Activated naive CD8-positive, alpha-beta T cell treated with anti-CD3 and anti-CD28 coated beads, Interleukin-2, amount 10 ng/mL, durations not matched to agents 7 days and 5 days (primary cell): ENCODE measurements at places on chromosomes 6 and 20.
A peak's percentile ranks its signal among the peaks of the same experiment; 100 is the strongest.

GRCh38 chr6:101013612-101014195 lies 132.6 kb upstream of the ASCC3 start:
- no peak for DNase-seq

DNA sequence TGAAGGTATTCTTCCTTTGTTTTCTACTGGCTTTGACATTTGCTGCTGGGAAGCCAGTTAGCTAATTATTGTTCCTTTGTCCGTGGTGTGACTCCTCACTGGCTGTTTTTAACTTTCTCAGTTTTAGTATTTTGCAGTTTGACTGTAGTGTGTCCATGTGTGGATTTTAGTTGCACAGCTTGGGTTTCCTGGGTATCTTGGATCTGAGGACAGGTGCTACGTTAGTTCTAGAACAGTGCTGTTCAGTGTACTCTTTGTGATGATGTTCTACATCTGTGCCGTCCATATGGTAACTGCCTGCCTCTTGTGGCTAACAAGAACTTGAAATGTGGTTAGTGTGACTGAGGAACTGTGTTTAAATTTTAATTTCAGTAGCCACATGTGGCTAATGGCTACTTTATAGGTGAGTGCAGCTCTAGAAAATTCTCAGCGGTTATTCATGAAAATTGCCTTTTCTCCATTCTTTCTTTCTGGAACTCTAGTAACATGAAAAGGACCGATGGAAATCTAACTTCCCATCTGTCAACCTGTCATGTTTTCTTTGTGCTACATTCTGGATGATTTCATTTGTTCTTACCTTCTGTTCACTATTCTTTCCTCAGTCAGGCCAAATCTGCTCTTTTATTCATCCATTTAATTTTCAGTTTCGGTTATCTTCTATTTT lies 7.4 kb downstream of the SNX9 start:
- no peak for DNase-seq

DNA sequence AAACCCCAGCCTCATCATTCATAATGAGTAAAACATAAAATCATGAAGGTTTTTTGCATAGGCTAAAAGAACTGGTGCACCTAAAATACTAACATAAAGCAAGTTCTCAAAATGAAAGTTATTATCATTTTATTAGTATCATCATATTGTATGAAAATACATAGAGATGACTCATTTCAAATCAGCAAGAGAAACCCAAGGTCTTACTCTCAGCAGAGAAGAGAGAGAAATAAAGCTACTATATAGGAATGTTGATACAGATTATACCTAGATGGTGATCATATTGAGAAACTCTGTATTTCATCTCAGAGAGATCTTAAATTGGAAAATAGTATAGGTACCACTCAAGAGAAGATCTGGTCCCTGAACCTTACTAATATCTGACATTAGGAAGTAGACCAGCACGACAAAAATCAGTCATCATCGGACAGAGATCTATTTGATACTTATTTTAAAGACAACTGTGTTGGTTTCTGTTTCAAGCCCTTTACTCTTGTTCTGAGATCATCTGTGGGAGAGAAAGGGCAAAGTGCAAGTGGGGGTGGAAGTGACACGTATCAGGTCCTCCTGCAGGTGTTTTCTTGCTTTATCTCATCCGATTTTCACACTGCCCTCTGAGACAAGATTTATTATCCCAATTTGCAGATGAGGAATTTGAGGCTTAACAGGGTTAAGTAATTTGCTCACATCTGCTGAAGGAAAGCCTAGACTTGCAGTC lies 532.3 kb downstream of the MAFB start:
- DNase-seq = no peak

DNA sequence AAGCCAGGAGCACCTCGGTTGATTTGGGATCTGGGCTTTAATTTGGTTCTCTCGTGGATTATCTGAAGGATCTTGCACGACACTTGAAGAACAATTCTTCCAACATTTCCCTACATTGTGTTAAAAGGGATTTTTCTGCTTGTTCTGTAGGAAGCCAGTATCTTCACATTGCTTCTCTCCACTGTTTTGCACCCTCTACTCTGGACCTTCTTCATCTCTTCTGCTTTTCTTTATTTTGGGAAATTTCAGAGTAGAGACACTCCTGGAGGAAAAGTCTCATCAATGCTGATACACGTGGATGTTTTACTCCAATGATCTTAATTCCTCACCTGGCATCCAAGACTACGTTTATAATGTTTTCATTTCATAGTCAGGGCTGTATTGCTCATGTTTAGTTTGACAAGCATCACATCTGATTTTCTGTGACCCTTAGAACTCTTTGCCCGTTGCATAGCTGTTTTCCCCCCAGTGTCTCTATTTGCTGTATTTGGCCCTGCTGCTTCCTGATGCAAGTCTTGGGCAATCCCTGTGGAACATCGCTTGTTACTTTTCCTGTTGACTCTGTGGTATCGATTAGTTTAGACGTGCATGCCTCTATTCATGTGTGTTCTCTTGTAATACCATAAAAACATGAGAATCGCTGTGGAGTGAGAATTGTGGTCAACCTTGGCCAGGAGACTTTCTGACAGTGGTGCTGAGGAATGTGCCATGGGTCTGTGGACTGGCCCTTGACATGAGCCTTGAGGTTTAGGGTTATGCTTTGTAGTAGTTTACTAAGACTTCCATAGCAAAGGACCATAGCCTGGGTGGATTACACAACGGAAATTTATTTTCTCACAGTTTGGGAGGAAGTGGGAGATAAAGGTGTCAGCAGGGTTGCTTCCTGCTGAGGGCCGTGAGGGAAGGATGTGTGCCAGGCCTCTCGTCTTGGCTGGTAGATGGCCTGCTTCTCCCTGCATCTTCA lies 12.5 kb downstream of the PLCB1 start:
- no peak for DNase-seq

DNA sequence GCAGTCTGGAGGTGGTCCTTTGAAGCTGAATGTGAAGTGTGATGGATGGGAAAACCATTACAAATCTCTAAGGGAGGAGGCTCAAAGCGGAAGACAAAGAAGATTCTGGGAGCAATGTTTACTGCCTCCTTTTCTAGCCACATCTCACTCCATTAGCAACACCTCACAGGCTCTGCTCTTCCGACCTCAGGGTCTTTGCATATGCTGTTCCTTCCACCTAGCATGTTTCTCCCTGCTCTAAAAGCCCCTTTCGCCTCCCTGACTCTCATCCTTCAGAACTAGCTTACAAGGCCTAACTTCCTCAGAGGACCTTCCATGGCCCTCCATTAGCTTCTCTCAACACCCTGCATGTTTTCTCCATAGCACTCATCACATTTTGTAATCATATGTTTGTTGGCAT lies 4.6 kb upstream of the TCP11 start:
- DNase-seq = no peak

GRCh38 chr6:145801021-145801420 lies 13.6 kb downstream of the FBXO30 start:
- DNase-seq = no peak

- DNase-seq = no peak
Observed at GRCh38 chr6:21176197-21176596, 417.4 kb upstream of the SOX4 start.

- DNase-seq = no peak
Observed at GRCh38 chr6:122838060-122838780, 49.2 kb downstream of the SMPDL3A start.

- DNase-seq = no peak
Observed at GRCh38 chr6:142809947-142810346, 135.0 kb downstream of the HIVEP2 start.

GRCh38 chr20:50815162-50815989 lies 20.5 kb downstream of the BCAS4 start:
- DNase-seq = no peak

DNA sequence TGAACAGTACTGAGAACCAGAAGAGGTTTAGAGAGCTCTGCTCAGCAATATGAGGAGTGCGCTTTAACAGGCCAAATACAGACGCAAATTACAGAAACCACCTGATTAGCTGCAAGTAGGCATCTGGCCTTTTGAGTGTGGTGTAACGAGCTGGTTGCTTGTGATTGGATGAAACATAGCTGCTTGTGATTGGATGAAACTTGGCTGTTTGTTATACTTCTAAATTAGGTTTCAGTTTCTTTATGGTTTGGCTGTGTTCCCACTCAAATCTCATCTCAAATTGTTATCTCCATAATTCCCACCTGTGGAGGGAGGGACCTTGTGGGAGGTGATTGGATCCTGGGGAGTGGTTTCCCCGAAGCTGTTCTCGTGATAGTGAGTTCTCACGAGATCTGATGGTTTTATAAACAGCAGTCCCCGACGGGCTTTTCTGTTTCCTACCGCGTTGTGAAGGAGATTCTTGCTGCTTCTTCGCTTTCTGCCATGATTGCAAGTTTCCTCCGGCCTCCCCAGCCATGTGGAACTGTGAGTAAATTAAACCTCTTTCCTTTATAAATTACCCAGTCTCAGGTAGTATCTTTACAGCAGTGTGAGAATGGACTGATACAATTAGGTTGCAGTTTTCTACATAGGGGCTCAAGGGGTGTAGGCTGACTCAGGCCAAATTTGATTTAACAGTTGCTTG lies 655.9 kb upstream of the MAN1A1 start:
- no peak for DNase-seq

- DNase-seq = no peak
Observed at GRCh38 chr6:163352011-163352685, 62.4 kb upstream of the QKI start.

DNA sequence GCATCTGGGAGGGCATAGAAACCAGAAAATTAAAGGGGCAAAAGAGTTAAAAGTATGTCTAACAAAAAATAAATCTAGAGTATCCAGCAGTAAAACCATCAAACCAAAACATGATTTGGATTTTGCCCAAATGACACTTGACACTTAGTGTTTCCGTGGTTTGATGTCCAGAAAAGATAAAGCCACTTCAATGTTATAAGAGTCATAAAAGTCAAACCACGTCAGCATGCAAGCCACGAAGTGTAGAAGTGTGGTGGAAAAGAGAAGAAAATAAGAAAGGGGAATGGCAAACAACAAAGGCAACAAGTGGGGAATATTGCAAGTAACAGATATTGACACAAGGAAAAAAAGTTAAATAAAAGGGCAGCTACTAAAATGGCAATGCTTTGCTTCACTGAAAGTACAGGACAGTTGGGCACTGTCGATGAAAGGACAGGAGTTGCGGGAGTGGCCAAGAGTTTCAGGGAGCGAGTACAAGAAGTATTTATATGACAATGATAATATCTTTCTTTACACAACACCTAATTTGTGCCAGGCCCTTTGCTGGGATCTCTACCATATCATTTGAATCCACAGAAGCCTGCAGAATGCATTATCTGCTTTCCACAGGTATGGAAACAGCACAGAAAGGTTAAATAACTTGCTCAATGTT lies 6.3 kb upstream of the HDDC2 start:
- DNase-seq = no peak

DNA sequence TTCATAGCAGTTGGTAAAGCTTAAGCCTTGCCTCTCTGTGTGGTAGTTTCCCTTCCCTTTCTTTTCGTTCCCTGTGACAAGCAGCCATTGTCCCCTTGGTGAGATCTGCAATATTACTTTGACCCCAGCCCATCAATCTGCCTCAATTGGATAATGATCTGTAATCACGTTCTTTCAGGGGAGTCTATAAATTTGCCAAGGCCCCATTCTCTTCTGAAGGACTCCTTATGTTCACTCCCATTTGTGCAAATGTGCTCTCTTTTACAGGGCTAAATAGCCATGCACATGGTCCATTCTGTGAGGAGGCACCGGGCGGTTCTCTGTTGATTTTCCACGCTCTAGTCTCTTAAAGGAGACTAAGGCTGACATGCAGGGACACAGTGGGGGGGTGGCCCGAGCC lies 660.4 kb upstream of the SLC35B3 start:
- DNase-seq = no peak

GRCh38 chr6:6724539-6725467 lies 136.3 kb downstream of the LY86 start:
- peak; percentile 57 for DNase-seq

- no peak for DNase-seq
Observed at GRCh38 chr6:22891934-22892333, 322.6 kb downstream of the HDGFL1 start.

GRCh38 chr20:10662151-10662550 lies 11.6 kb downstream of the JAG1 start:
- no peak for DNase-seq

- DNase-seq = no peak
Observed at GRCh38 chr6:31889331-31889972, 8.0 kb downstream of the EHMT2 start.

DNA sequence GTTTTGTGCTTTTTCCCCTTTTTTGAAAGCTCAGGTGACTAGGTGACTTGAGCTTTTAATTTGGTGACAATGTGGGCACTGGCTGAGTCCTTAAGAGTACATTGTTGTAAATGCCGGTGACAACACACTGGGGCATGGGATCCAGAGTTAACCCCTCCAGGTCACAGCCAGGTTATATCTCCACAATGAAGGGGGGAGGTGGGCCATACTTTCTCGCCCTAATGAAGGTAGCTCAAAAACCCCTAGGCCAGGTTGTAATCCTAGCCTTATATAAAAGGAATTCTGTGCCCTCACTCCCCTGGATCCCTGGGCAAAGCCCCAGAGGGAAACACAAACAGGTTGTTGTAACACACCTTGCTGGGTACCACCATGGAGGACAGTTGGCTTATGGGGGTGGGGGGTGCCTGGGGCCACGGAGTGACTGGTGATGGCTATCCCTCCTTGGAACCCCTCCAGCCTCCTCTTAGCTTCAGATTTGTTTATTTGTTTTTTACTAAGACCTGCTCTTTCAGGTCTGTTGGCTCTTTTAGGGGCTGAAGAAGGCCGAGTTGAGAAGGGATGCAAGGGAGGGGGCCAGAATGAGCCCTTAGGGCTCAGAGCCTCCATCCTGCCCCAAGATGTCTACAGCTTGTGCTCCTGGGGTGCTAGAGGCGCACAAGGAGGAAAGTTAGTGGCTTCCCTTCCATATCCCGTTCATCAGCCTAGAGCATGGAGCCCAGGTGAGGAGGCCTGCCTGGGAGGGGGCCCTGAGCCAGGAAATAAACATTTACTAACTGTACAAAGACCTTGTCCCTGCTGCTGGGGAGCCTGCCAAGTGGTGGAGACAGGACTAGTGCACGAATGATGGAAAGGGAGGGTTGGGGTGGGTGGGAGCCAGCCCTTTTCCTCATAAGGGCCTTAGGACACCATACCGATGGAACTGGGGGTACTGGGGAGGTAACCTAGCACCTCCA lies 2.2 kb upstream of the VEGFA start:
- DNase-seq = no peak

- no peak for DNase-seq
Observed at GRCh38 chr6:9938801-9939200, 476.1 kb downstream of the TFAP2A start.

DNA sequence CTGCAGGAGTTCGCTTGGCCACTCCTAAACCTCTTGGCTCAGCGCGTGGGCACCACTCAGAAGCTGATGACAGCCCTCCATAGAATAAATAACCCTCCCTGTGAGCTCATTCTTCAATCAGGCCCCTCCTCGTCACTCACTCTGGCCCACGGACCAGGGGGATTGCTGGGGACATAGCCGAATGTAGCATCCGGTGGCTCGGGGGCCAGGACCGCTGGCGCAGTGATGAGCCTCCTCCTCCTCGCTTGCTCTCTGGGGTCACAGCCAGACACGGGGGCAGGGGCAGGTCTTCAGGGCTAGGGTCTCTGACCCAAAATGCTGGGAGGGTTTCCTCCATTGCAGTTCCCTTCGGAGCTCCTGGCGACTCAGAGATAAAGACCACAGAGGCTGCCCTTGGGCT lies 79.9 kb downstream of the TFAP2C start:
- DNase-seq = no peak
